ENCODE measurements at places on chromosomes 12 and 14. TPM values are rescaled to one million over a fixed set of nuclear protein-coding genes. Genes with fewer than 3 reads are reported as not detected.
A peak's percentile ranks its signal among the peaks of the same experiment; 100 is the strongest.

- DNase-seq, result no peak
These were observed 31.1 kb downstream of the APPL2 start for GRCh38 chr12:105204916-105205315.

DNA sequence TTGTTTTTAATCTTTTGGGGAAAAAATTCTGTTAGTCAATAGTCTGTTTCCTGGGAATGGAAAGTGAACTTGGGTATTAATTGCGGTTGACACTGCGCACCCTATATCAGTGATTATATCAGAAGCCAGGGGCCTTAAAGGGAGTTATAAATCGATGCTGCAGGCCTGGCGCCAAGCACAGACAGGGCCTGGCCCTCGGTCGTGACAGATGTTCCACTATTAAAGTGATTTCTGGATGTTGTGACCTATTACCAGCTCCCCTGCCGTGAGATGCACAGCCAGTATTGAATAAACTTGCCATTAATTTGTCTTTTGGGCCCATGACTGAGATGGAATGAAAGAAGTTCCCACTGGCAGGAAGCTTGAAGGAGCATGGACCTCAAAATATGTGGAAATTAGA is 45.1 kb upstream of the KITLG start:
- DNase-seq, result no peak

KRT82 gene
- total RNA-seq, result not detected

DNA sequence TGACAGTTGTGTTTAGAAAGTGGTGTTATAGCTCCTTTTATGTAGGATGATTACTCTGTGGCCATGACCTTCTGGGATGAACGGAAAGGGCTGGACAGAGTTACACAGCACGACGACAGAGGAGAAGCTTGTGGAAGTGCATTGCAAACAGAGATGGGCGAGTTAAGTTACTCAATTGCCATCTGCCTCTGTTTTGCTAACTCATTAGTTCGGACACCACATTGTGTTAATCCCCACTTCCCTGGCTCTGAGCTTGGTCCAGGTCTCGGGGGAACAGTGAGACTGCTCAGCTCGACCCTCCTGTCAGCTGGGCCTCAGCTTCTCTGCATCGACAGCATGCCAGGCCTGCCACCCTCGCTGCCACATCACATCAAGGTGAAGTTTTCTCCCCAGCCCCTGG is 408.0 kb downstream of the ZFP36L1 start:
- DNase-seq, result no peak

- DNase-seq, result no peak
These were observed 835.9 kb downstream of the DIO2 start for GRCh38 chr14:79375356-79375755.

DNA sequence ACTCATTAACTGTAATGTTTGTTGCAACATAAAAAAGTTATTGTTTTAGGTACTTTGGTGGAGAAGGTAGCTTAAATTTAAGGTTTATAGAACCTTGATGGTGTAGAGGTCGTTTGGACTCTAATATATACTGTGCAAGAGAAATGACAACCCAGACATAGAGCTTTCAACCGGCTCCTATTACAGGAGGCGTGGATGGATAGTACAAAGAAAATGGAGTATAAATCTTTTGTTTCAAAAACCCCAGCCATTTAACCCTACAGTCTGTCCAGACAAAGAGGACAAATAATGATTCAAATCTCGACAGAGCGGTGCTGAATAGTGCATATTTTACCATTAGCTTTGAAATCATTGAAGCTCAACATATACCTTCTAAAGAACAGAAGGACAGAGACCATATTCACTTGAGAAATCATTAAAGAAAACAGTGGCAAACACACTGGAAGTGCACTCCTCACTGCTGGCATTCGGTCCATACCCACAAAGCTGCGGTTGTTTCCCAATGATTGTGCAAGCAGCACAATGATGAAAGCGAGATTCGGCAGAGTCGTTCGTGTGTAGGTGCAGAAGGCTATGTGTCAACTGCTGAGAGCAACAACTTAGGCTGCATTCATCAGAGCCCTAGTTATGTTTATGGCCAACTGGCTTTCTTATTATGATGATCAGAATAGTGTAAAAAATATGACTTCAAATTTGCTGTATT is 688.6 kb downstream of the NOVA1 start:
- DNase-seq, result no peak

DNA sequence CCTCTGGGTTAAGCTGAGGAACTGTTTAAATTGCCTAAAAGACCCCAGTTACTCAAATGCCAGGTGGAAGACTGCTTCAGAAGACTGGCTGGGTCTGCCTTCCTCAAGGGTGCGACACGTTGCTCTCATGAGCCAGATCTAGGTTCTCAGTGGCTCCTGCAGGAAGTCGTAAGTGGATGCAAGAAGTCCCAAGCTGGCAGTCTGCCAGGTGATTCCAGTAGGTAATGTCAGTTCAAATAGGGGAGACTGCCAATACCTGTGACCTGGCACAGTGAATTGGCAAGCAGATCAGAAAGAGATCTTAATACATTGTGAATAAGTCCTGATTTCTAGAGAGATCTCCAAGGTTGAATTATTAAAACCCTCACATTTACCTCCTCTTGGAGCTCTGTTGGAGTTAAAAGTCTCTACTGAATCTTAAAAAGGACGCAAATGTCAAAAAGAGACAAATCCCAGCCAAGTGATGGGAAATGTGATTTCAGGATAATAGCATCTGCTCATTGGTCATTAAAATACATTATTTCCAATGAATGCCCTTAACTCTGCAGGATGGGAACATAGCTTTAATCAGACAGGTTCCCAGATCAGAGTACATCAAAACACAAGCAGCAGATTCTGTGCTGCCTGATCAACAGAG is 98.8 kb upstream of the FRMD6 start:
- DNase-seq, result no peak

DNA sequence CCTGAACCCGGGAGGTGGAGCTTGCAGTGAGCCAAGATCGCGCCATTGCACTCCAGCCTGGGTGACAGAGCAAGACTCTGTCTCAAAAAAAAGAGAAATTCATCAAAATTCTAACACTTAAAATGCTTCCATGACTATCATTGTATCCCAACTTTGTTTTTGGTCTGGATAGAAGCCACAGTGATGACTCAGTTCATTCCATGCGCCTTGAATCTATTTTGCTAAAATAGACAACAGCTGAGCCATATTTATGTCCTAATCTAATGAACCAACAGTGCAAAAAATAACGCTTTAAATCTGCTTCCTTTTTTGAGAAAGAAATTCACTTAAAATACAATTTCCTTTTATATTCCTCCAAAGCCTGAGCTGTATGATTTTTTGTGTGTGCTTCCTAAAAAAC is 23.2 kb upstream of the BICD1 start:
- DNase-seq, result no peak

DNA sequence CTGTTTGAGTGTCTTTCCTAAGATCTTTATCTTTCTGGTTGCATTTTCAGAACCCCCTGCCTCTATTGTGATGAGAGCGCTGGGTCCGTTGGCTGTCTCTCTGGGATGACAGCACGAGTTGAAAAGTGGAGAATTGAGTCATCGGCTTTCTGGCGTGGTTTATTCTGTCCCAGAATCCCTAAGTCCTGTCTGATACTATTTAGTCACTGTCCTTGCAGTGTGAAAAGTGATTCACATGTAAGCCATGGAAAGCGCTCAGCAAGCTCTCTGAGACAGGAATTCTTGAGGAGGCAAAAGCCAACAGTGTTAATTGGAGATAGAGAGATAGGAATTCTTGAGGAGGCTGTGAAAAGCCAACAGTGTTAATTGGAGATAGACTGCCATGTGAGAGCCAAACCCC is 121.7 kb downstream of the CHST11 start:
- DNase-seq, result no peak

- DNase-seq, result no peak
These were observed 48.5 kb downstream of the FBXO33 start for GRCh38 chr14:39383741-39384140.

PIWIL1 gene
- total RNA-seq, result 5.1 TPM

DNA sequence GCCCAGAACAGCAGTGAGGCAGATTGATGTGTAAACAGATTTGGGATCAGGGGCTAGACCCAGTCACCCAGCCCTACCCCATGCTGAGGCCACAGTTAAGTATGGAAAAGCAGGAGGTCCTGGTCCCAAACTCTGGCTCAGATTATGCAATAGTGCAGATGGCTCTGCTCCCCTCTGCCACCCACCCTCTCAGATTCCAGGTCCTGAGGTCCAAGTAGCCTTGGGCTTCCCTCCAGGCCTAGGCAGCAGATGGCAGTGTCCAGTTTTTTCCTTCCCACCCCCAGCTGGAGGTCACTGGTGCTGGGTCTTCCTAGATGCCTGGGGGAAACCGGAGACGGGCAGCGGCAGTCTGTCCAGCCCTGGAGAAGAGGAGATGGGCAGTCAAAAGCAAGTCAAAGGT is 2.8 kb upstream of the DHH start:
- no peak for DNase-seq

DNA sequence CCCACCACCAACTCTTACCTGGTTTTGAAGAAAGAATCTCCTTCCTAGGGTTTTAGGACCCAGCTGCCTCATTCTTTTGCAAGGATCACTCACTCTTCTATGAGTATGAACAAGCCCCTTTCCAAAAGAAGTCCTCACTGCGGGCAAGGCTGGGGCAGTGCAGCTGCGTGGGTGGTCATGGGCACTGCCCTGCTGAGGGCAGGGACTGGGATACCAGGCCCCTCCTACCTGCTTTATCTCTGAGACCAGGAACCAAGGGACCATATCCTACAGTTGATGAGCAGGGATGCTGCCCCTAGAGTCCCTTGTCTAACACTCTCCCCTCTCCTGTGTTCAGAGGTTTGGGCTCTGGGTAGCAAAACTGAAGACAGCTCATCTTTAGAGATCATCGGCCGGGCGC is 20.5 kb downstream of the HPD start:
- no peak for DNase-seq

GRCh38 chr12:94336211-94336925 is 123.3 kb downstream of the CEP83 start:
- no peak for DNase-seq

CLEC4D gene
- not detected for total RNA-seq

- peak; percentile 87 for DNase-seq
These were observed at the start of gene ZBTB42 for GRCh38 chr14:104800771-104801519. ZBTB42 (plus strand) TSS chr14:104801101; CDS start chr14:104801198, 97 bp downstream.

SLCO1B3 gene
- total RNA-seq, result 0.81 TPM

SMOC1 gene
- 0.14 TPM for total RNA-seq

ASCL1 gene
- total RNA-seq, result not detected

GRCh38 chr12:52439845-52440244 is 5.7 kb upstream of the KRT75 start:
- DNase-seq, result no peak

DNA sequence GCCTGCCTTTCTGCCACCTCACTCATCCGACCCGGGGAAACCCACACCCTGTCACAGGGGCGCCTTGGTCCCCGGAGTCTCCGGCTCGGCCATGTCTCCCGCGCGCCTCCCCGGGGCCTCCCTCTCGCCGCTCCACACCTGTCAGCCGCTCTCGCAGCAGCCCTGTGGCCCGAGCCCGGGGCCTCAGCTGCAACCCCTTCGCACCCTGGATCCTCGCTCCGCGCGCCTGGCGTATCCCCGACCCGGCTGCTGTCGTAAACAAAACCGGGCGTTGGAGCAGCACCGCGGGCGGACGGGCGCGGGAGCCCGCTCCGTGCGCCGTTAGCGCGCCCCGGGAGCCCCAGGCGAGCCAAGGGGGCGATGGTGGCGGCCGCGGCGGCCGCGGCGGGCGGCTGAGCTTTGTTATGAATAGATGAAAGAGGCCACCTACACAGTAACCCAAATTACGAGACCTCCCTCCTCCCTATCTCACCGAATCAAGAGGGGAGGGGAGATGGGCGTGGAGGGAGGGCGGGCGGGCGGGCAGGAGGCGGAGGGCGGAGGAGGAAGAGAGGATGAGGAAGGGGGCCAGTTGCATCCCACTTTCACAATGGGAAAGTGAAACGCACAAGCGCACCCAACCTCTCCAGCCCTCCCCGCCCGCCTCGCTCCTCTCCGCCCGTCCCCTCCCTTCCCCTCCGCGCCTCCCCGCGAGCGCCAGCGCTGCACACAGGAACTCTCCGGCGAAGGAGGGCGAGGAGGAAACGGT is at the start of gene PLXNC1:
TSS of gene PLXNC1 (plus strand) at position 587 of the 748 bp plus-strand sequence. CDS start 395 bp downstream, outside the sequence.
- DNase-seq, result peak; percentile 59

LUM gene
- 4.5 TPM for total RNA-seq

- no peak for DNase-seq
These were observed 82.6 kb downstream of the C2CD5 start for GRCh38 chr12:22461786-22462185.

DNA sequence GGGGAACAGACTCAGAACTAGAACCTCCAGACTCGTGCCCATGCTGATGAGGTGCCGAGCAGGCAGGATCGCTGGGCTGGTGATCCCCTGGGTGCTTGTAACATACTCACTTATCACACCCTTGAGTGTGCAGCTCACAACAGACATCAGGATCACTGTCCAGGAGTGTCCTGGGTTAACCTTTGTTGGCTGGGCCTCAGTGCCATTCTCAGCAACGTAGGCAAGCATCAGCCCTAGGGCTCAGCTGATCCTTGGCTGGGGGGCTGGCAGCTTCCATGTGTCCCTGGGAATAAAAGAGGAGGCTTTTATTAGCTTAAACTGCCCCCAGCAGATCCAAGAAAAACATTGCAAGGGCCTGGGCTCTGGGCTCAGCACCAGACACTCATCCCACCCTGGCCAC is 1.6 kb downstream of the TMEM229B start:
- DNase-seq, result no peak

MIP gene
- not detected for total RNA-seq
